ENCODE measurements at places on chromosomes 11 and 22.

DNA sequence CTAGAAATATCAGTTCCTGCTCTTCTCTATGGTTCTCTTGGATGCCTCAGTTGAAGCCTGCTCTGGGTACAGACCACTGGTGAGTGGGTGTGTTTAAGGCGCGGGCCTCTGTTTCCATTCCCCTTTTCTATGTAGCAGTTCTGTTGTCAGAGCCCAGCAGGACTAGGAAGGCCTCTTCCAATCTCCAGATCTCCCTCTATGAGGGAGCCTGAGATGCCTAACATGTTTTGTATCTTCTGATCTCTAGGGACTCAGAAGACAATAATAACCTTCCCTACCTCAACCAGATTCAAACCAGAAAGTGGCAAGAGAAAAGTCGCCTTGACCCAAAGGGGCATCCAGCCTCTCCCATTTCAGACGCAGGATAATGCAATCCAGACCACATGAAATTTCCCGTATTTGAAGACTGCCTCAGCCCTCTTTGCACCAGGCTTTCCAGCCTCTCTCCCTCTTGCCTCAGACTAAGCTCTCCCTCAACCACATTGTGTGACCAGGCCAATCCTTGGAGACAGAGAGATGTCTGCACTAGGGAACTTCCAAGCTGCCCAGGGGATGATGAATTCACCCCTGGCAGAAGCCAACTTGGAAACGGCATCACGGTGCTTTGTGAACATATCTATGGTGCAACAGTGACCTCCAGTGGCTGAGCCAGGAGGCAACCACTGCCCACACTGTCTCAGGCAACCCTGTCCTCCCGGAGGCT is 150.1 kb upstream of the UBASH3B start:
- peak; percentile 97 for DNase-seq

- DNase-seq: peak; percentile 10
These were observed 13.9 kb downstream of the NEAT1 start for GRCh38 chr11:65436412-65437032.

DNA sequence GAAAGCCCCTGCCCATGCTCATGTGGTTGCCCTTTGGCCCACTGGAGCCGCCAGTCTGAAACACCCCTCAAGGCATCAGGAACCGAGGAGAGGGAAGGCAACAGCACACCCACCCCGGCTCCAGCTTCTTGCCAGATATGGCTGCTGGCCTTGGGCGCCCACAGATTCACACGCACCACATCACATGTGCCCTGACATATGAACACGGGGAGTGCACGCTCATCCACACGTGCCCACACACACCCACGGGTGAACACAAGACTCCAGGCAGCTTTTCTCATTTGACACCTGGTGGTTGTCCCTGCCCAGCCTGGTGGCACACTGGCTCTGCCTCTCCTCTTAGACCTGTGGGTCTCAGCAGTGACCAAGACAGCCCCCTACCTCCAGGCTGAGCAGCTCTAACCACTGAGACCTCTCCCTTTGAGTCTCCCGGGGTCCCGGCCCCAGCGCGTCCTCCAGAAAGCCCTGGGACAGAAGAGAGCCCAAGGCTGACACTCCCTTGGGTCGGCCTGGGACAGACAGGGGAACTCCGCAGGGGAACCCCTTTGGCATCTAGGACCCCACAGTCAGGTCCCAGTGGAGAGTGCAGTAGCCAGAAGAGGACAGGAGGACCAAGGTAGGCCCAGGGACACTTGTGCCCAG is 2.7 kb upstream of the MAPK12 start:
- no peak for DNase-seq

- DNase-seq: peak; percentile 89
These were observed 129.9 kb upstream of the TTC12 start for GRCh38 chr11:113184498-113184897.

GRCh38 chr11:94838027-94838731 is 70.0 kb downstream of the AMOTL1 start:
- no peak for DNase-seq

DNA sequence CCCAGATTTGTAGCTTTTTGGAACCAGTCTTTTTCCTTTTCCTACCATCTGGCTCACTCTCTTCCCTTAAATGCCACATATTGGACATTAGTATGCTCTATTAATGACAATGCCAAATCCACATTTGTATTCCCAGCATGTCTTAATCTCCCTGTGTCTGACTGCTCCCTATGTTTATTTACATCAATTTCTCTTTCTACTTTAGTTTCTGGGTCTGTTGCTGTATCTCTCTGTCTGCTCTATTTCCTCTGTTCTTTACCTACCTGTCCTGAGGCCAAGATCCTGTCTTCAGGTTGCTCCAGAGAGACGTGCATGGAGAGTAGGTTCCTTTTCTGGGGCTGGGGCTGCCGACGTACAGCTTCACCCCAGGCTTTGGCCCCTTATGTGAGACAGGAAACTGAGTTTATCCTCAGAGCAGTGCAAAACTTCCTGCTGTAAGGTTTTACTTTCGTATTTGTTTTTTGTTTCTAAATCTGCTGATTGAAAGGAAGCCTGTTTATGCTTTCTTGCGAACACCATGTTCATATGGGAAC is 25.6 kb downstream of the OR2AG2 start:
- no peak for DNase-seq

- no peak for DNase-seq
These were observed 78.3 kb downstream of the MICAL2 start for GRCh38 chr11:12188548-12189317.

DNA sequence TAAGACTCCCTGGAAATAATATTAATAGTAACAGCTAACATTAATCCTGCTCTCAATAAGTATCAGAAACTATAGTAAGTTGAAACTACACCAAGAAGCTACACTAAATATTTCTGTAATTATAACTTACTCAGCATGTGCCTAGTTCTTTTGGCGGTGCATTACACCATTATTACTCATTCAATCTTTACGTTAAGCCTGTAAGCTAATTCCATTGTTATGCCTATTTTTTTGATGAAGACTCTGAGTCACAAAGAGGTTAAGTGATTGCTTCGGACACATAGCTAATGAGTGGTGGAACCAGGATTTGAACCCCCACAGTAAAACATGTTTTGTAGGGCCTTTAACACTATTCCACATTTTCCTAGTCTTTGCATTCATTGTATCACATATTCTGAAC is 111.6 kb downstream of the RASSF10 start:
- peak; percentile 56 for DNase-seq
